ENCODE measurements at places on chromosomes 5 and 9.
A peak's percentile ranks its signal among the peaks of the same experiment; 100 is the strongest.

DNA sequence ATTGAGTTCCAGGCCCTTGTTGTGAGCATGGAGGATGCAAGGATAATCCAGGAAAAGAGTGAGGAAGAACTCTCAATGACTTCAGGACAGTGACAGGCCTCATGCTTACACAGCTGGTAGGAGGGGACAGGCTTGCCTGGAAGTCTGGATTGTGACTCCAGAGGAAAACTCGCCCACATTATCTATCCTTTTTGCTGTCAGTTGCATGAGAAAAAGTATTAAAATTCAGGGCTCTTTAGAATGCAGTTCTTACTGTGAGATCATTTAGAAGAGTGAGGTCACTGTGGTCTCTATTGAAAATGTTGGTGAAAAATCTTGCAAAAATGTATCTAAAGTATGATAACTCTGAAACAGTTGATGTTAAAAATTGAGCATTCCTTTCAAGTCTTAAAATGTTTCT is 30.5 kb downstream of the NTRK2 start:
- DNase-seq = no peak

GRCh38 chr5:113195771-113196170 is 219.2 kb downstream of the DCP2 start:
- no peak for DNase-seq

GRCh38 chr5:105506692-105507277 is 1944.2 kb upstream of the NUDT12 start:
- no peak for DNase-seq

DNA sequence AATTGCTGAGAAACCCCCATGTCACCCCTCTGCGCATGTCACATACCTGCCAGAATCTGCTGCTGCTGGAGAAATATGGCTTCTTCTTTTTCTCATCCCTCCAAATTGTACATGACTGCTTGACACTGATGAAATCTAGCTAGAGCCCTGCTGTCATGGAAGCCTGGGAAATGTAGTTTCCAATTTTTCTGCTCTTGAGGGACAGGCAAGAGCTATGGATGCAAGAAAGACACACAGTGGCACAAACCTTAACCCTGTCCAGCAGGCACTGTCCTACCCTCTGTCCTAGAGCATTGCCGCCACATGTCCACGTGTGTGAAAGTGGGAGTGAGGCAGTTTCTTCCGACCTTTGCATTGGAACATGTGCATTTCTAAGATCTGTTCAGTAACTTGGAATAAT is 255.5 kb upstream of the SEMA6A start:
- DNase-seq = no peak

DNA sequence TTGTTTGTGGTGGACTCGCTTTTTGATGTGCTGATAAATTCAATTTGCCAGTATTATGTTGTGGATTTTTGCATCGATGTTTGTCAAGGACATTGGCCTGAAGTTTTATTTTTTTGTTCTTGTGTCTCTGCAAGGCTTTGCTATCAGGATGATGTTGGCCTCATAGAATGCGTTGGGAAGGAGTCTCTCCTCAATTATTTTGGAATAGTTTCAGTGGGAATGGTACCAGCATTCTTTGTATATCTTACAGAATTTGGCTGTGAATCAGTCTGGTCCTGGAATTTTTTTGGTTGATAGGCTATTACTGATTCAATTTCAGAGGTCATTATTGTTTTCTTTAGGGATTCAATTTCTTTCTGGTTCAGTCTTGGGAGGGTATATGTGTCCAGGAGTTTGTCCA is 141.4 kb upstream of the RGS7BP start:
- DNase-seq = no peak

DNA sequence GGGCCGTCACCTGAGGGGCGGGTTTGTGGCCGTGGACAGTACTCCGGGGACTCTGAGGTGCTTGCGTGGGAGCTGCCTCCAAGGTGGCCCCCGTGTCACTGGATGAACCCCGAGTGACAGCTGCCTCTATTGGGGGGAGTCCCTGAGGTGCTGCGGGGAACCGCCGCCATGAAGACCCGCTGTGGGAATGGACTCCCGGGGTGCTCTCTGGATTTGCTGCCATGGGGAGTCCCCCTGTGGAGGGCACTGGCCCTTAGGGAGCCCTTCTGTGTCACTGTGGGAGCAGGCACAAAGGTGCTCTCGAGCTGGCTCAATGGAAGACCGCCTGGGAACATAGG is 100.2 kb upstream of the CCL21 start:
- peak; percentile 8 for DNase-seq

GRCh38 chr5:172743112-172743959 is 27.7 kb downstream of the DUSP1 start:
- DNase-seq = no peak

- DNase-seq = no peak
Measured at GRCh38 chr5:54719384-54720283, 202.1 kb downstream of the SNX18 start.

DNA sequence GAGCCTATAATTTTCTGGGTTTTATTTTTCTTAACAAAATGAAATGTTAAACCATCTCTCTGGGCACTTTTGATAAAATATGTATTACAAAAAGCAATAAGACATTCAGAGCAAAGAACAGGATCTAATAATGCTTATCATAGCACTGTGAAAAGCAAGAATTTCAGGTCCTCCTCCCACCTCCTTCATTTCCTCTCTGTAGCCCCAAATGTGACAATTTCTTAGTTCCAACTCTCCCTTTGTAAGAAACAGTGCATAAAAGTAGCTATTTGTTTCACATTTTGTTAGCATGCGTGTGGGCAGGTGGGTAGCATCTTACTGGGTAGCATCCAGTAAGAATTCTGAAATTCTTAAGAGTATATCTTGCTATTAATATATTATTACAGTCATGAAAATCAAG is 130.9 kb upstream of the RASA1 start:
- no peak for DNase-seq

DNA sequence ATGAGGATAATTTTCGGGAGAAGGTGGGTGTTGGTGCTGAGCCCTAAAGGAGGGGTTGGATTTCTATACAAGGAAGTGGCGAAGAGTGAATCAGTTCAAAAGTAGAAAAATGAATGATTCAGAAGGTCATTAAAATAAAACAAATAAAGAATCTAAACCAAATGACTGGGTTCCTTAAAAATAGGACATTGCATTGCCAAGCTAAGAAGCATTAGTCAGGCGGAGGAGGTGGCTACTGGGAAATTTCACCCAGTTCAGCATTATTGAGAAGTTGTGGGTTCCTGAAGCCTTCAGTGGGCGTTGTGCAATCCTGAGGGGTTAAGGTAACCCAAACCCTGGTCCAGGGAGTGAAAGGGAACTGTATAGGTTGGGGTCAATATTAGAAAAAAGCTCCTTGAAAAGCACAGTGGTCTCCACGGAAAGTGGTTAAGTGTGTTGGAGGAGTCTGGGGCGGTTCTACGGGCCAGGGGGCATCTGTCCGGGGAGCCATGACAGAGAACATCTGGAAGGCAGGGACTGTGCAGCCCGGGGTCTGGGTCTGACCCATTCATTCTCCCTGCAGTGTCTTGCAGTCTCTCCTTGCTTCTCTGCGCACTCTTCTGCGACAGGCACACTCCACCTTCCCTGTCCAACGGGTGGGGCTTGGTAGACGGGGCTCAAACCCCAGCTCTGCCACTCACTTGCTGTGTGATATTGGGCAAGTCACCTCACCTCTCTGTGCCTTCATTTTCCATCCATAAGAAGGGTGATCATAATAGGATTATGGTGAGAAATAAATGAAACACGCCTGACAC is 27.6 kb upstream of the DUSP1 start:
- no peak for DNase-seq

- no peak for DNase-seq
Measured at GRCh38 chr5:17180330-17180843, 37.0 kb upstream of the BASP1 start.

DNA sequence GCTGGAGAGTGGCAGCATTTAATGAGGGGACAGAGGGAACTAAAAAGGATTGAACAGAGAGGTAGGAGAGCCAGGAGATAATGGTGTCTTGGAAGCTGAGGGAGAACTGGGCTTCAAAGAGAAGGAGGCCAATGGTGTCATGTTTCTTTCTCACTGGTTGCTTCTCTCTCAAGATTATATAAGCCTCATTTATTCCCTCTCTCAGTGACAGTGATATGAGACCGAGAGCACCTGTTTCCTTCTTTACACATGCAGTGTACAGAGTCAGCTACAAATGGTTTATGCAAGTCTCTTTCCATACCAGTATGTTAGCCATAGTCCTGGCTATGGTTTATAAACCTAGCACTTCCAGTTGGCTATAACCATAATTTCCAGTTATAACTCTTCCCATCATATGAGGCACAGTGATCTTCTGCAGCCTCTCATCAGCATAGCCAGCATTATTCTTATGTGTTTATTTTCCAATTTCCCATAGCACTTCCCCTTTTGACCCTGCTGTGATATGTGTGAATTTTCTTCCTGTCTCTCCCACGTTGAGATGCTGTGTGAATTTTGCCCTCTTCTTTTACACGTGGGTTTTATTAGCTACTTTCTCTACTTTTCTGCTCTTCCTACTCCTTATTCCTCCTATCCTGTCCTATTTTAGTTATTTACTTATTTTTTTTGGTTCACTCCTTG is 71.2 kb downstream of the UNC13B start:
- DNase-seq = no peak

GRCh38 chr9:15138357-15138686 is 168.7 kb downstream of the TTC39B start:
- no peak for DNase-seq

DNA sequence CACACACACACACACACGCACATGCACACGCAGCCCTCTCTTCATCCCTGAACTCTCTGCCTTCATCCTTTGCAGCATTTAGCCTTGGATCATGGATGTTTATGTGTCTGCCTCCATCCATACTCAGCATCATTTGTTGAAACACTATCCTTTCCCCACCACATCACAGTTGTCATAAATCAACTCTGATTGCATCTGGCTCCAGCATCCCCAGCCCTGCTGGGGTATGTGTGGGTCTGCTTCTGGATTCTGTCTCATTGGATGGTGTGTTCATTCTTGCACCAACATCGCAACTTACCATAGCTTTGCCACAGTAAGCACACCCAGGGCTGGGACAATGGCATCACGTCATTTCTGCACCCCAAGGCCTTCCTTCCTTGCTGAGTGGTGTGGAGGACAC is 175.4 kb downstream of the RGS3 start:
- no peak for DNase-seq

DNA sequence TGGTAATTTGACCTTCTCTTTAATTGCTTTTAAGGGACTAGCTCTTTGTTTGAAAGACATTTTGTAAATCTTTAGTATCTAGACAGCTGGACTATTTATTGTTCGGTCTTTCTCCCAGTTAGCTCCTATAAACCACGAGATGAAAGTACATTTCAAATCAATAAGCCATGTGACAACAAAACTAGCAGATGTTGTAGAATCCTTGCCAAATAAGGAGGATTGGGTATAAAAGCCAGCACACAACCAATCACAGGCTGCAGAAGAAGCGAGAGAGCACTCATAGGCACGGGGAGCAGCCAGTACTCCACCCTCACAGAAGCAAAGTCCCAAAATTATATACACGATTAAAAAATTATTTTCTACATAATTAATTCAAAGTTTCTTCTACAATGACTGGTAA is 8.1 kb upstream of the OMD start:
- DNase-seq = no peak

- DNase-seq = no peak
Measured at GRCh38 chr9:133715866-133716563, 22.1 kb downstream of the SARDH start.

- no peak for DNase-seq
Measured at GRCh38 chr9:72575666-72576065, 54.3 kb downstream of the TMC1 start.

- no peak for DNase-seq
Measured at GRCh38 chr5:10521466-10522223, 42.2 kb upstream of the ANKRD33B start.

DNA sequence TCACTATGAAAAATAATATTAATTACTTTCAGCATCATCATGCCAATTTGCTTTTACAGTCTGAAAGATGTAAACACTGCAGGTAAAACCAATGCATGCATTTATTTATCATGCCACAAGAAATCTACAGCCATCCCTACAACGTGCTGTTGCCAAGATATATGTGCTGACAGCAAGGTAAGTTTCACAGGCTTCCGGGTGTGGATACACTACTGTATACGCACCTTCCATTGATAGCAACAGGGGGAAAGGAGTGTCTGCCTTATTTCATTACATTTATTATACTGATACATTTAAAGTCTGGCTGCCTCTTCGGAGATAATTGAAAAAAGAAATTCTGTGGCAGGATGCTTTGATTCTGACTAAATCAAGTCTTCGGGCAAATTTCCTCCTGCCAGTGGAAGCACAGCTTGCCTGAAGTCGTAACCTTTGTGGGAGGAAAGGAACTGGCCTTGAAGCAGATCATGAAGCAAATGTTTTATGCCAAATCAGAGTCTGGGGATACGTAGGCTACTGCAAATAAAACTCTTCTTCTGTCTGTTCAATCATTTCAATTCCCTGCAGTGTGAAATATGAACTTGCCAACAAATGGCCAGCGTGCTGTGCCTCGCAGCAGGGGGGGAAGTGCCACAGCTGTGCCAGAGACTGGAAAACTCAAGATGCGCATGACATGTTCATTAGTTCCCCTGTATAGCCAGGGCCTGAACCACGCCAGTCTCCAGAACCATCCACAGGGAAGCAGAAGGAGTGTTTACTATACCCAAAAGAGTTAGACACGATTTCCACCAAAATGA is 268.1 kb downstream of the EFNA5 start:
- DNase-seq = peak; percentile 27

- DNase-seq = no peak
Measured at GRCh38 chr5:89954916-89955315, 454.6 kb downstream of the CETN3 start.

DNA sequence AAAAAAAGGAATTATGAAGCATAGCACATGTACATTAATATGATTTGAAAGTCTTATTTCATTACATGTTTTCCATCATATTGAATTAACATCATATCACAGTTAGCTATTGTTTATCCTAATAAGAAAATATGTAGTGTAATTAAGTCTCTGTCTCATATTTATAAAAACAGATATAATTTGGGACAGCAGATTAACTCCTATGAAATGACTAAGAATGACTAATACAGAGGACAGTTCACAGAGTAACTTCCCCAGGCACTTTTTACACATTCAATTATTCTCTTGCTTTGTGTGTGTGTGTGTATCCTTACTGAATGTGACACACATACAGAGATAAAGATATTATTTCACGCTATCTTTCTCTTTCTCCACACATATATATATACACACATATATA is 2400.9 kb upstream of the C9orf72 start:
- DNase-seq = no peak

- DNase-seq = no peak
Measured at GRCh38 chr9:36637491-36638270, 65.0 kb downstream of the MELK start.

- DNase-seq = no peak
Measured at GRCh38 chr5:131774652-131775367, 22.0 kb downstream of the FNIP1 start.

DNA sequence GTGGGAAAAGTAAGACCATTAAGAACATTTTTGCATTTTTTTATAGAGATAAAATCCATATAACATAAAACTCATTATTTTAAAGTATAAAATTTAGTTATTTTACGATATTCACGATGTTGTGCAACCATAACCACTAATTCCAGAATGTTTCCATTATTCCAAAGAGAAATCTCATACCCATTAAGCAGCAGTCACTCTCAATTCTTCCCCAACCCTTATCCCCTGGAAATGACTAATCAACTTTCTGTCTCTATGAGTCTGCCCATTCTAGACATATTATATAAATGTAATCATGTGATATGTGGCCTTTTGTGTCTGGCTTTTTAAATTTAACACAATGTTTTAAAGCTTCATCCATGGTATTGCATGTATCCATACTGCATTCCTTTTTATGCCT is 115.6 kb upstream of the ADAMTSL1 start:
- no peak for DNase-seq

Measured in right kidney (tissue), 9 donors.